T-helper 2 cell treated with Interferon-gamma antibody and Interleukin-4, amounts not matched to agents 5 μg/mL and 100 μg/mL, for 36 hours (primary cell): ENCODE measurements at places on chromosomes 7 and 10.
A peak's percentile ranks its signal among the peaks of the same experiment; 100 is the strongest.

- H3K27me3 ChIP-seq, result no peaks in the 10 kb centered on the region
- H3K27ac ChIP-seq, result no peak overlapping the region
- H3K4me1 ChIP-seq, result no peaks in the 10 kb centered on the region
- no peak overlapping the region for H3K4me3 ChIP-seq
These were observed 47.5 kb downstream of the ZNF467 start for GRCh38 chr7:149725916-149726315.

- H3K4me3 ChIP-seq, result no peak overlapping the region
- H3K27me3 ChIP-seq, result peaks cover 7% of the 10 kb centered on the region
- peak; percentile 45 for DNase-seq
- no peaks in the 10 kb centered on the region for H3K36me3 ChIP-seq
- H3K4me1 ChIP-seq, result peaks cover 5% of the 10 kb centered on the region
- H3K27ac ChIP-seq, result no peak overlapping the region
These were observed 32.4 kb upstream of the CCDC7 start for GRCh38 chr10:32413513-32413912.

DNA sequence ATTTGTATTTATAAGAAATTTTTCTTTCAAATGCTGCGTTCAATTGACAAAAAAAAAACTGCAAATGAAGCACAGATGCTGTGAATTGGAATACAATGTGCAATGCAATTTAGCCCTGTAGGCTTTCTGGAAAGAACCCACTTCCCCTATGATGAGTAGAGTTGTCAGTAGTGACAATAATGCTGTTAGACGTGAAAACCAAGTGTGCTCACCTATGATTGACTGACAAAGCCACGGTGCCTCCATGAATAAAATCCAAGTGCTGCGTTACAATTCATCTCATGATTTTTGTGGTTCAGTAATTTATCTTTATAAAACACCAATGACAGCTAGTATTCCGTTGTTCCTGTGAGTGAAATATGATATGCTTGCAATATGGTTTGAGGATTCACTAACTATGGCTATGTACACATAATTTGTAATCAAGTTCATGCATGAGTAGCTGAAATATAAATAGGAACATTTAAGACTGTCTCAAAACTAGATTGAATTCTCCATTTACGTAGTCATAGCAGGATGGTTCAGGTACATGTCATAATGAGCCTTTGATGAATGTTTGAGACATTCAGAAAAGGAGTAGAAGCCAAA, 1160.3 kb downstream of the CNTNAP2 start:
- no peaks in the 10 kb centered on the region for H3K4me1 ChIP-seq
- no peaks in the 10 kb centered on the region for H3K27me3 ChIP-seq
- no peak overlapping the region for H3K27ac ChIP-seq
- DNase-seq, result no peak
- H3K36me3 ChIP-seq, result no peaks in the 10 kb centered on the region

- peak overlapping the region; percentile 20 for H3K4me3 ChIP-seq
- H3K27ac ChIP-seq, result no peak overlapping the region
- H3K27me3 ChIP-seq, result peaks cover 62% of the 10 kb centered on the region
These were observed 472 bp downstream of the SFRP4 start for GRCh38 chr7:37916017-37916672.

- DNase-seq, result no peak
- no peaks in the 10 kb centered on the region for H3K36me3 ChIP-seq
- H3K27me3 ChIP-seq, result no peaks in the 10 kb centered on the region
- no peak overlapping the region for H3K27ac ChIP-seq
- no peaks in the 10 kb centered on the region for H3K4me1 ChIP-seq
- no peak overlapping the region for H3K4me3 ChIP-seq
These were observed 293.4 kb downstream of the CTNNA3 start for GRCh38 chr10:67402620-67403019.

- no peak for DNase-seq
- H3K4me1 ChIP-seq, result peaks cover 6% of the 10 kb centered on the region
- peaks cover 1% of the 10 kb centered on the region for H3K27me3 ChIP-seq
- H3K4me3 ChIP-seq, result no peak overlapping the region
- no peak overlapping the region for H3K27ac ChIP-seq
These were observed 146.3 kb downstream of the MDFIC start for GRCh38 chr7:115068220-115068619.

DNA sequence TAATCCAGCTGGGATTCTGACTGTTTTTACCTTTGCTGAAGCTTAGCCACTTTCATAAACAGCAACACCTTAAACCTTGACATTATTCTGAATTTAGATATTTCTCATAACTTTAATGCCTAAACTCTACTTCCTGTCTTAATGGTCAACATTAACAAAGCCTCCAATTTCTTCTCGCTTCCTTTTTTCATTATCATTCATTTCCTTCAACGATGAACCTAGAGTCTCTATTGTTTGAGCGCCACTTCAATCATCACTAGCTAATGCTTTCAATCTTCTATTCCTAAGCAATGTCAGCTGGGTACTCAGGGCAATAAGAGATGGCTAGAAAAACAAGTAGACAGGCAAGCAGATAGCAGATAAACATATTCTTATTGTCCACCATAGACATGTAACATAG, 96.6 kb upstream of the TMEM196 start:
- H3K4me1 ChIP-seq, result no peaks in the 10 kb centered on the region
- DNase-seq, result no peak
- H3K27ac ChIP-seq, result no peak overlapping the region
- H3K4me3 ChIP-seq, result no peak overlapping the region

DNA sequence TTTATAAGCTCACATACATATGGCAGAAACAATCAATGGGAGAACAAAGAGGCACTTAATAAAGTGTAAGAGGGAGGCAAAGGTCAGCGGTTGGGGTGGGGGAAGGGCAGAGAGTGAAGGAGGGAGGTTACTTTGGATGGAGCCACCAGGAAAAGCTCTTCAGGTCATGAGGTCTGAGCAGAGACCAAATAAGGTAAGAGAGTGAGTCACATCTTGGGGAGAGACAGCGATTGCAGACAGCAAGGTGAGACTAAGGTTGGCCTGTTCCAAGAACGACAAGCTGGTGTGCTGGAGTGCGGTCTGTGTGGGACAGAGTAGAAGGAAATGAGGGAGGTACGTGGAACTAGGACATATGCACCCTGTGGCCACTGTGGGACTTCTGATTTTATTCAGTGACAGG, 74.3 kb upstream of the TOMM7 start:
- H3K4me3 ChIP-seq, result no peak overlapping the region
- H3K27me3 ChIP-seq, result peaks cover 4% of the 10 kb centered on the region
- no peak overlapping the region for H3K27ac ChIP-seq
- DNase-seq, result no peak
- peaks cover 12% of the 10 kb centered on the region for H3K4me1 ChIP-seq
- no peaks in the 10 kb centered on the region for H3K36me3 ChIP-seq

DNA sequence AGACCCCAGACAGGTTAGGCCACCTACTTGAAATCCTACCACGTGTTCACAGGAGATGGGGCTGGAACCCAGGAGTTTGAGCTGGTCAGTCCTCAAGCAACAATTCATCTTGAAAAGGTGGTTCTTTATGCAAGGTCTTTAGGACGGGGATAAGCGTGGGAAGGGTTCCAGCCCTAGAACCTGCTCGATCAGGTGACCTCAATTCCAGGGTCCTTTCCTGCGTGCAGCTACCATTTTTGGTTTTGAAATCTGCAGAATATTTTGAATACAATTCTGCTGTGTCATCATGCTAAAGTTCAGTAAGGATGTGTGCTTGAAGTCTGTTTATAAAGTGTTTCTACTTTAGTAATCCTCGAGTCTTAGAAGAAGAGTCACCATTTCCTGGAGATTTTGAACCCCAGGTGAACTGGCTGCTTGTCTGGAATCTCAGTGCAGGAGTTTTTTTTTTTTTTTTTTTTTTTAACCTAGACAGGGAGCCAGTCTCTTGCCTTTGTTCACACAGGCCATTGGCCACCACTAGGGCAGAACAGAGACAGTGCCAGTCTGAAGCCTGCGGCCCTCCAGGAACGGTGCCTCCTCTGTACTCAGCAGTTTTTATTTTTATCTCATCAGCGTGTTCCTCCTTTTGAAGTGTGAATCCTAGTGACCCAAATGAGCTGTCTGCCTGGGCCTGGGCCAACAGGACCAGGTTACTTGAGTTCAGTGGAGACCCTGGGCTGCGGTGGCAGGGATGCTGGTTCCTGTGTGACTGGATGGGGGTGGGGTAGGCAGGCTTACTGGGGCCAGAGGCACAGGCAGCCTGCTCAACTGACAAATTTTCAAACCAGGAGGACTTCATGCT, 54.6 kb downstream of the EEPD1 start:
- no peaks in the 10 kb centered on the region for H3K27me3 ChIP-seq
- DNase-seq, result no peak
- H3K27ac ChIP-seq, result peak overlapping the region; percentile 27
- no peaks in the 10 kb centered on the region for H3K36me3 ChIP-seq
- H3K4me3 ChIP-seq, result no peak overlapping the region

- H3K27ac ChIP-seq, result no peak overlapping the region
- DNase-seq, result no peak
- H3K27me3 ChIP-seq, result no peaks in the 10 kb centered on the region
- H3K4me1 ChIP-seq, result peaks cover 31% of the 10 kb centered on the region
- H3K36me3 ChIP-seq, result peaks cover 38% of the 10 kb centered on the region
- H3K4me3 ChIP-seq, result no peak overlapping the region
These were observed 74.7 kb downstream of the MKI67 start for GRCh38 chr10:128051548-128051947.
